ENCODE measurements at places on chromosomes 6 and 20. TPM values are rescaled to one million over a fixed set of nuclear protein-coding genes. Genes with fewer than 3 reads are reported as not detected.

DNA sequence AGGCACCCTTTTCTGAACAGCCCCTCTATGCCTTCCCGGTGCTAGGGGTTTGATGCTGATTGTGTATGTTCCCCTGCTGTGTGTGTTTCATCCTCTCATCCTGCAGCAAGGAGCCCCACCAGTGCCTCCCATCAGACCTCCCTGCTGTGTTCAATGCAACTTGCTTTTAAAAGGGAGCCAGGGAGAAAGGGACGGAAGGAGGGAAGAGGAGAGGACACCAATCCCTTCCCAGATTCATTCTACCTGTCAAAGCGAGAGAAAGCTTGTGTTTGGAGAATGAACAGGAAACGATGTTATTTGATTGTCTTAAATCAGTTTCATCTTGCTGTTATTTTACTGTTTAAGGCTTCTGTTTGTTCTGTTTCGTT is 259.2 kb downstream of the ADGB start:
- no peak for DNase-seq

Gene ZBTB12
- total RNA-seq: 2.0 TPM

Gene LHFPL5
- total RNA-seq: not detected

GRCh38 chr6:37050045-37050853 is 44.8 kb downstream of the FGD2 start:
- DNase-seq: no peak

DNA sequence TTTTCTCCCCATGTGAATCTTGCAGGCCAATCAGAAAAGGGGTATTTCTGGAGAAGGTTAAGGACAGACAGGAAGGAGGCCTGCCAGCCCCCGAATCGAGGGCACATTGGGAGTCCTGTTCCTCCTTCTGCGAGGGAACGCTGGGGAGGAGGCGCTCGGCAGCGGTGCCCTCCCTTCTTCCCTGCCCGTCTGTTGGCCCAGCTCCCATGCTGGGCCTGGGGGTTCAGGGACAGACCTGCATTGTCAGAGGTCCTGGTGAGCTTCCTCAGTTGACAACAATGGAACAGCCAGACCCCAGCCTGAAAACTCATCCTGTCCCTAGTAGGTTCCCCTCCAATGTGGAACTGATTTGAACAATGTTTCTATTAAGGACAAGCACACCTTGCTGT is 15.1 kb upstream of the SYNJ2 start:
- DNase-seq: no peak

DNA sequence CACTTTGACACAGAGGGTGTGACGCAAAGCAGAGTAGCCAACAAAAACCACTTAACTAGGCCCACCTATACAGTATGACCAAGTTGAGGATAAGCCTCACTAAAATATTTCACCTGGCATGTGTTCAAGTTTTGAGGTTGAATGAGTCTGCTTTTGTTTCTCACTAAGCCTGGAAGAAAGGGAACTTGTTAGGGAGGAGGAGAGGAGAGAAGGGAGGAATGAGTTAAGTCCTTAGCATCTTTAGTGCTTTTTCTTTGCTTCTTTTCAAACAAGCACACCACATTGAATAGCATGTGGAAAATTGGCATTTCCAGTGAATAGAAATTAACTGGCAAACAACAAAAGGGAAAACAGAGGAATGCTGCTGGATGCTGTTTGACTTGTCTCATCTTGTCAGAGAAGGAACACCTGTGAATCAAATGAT is 461.9 kb downstream of the GJA1 start:
- DNase-seq: peak; percentile 45

Gene AKAP7
- 11.5 TPM for total RNA-seq

Gene SLC17A4
- not detected for total RNA-seq

Gene TFAP2B
- total RNA-seq: not detected

- peak; percentile 9 for DNase-seq
Measured at GRCh38 chr20:10555393-10555792, 118.4 kb downstream of the JAG1 start.

DNA sequence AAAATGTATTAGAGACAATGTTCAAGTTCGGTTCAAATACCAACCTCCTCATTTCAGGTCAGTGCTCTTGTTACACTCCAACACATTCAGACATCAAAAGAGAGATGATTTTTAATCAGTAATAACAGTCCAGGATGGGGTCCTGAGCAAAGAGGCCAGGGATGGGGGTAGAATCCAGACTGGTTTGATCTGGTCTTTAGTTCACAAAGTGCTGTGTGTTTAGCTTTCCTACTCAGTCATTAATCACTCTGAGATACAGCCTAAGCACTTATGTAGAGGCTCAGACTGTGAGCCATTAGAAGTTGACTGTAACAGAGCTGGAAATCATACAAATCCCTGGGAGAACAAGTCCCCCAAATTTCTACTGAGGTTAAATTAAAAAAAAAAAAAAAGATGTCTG is 241.6 kb downstream of the PTPRK start:
- DNase-seq: no peak

Gene SPDEF
- not detected for total RNA-seq

DNA sequence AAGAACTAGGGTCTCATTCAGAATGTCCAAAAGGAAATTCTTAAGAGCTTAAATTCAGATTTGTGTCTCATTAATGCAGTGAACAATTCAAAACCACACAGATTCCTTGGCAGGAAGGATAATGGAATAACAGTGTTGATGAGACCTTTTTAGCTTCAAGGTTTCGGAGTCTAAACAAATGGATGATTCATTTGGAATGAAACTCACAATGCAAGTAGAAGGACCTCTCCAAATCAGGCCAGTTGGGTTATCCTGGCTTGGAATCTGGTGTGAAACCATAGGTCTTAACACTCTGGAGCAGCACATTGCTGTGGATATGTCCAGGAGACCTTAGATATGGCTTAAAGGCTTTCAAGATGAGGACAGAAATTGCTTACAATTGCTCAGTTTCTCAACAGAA is 44.9 kb downstream of the KCTD20 start:
- DNase-seq: peak; percentile 34

DNA sequence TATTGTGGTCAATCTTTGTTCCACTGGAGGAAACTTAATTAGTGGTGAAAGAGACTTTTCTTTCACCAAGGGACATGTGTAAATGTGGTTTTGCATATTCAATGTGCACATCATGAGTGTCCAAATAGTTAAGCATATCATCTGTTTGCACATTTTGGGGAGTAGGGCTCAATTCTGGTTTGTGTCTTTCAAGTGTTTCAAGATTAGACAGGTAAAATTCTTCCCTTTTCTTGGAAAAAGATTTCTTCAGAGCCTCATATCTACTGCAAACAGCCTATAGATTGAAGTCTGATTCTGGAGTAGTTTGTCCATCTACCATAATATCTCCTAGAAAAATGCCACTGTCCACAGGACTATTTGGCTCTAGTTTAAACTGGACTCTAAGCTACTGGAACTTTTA is 26.9 kb upstream of the DEFB118 start:
- DNase-seq: no peak

DNA sequence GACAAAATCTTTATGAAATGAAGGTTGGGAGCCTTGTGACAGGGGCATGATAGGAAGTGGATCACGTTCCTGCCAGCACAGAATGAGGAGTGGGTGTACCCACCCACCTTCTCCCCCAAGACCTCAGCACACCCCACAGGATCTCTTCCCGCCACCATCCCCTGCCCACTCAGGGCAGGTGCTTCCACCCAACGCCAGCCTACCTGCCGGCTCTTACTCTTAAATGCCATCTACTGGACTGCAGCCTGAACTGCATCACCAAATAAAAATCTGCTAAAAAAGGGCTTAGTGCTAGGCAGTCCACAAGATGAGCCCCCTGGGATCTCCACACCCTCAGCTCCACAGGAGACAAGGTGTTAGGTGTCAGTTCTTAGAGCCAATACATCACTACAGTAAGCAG is 20.6 kb downstream of the DTNBP1 start:
- DNase-seq: no peak

Gene SMLR1
- not detected for total RNA-seq

Gene ZSCAN23
- 0.51 TPM for total RNA-seq

DNA sequence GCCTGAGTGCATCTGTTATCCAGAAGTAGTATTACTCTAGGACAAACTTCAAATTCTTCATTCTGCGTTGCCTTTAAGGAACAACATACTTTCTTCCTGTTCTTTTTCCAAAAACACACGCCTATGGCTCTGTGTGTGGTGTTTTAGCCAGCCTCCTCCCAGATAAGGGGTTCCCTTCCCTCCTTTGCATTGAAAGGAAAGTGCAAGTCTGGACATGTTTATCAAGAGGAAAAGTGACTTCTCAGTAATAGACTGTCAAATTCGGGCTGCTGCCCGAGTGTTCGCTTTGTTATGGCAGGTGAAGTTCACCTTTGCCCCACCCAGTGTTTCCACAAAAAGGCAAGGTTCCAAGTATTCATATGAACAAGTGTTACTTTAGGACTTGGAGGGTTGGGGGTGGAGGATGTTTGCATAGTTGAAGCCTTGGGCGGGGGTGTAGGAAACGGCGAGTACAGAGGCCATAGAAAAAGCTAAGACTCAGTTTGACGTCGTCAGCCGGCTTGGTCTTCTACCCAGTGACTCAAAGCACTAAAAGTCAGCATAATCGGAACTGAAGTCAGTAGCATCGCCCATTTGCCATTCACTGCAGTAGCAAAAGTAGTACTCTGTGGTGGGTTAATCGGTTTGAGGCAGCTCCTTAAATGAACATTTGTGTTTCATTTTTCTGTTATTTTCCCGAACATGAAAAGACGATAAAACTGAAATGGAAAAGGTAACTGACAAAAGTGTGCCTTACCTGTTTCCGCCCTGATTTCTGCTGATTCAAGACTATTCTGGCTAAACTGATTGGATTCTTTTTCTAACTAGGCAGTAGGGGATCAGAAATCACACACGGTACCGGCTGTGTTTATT is 12.5 kb downstream of the PRDM1 start:
- peak; percentile 50 for DNase-seq

Gene RPS21
- total RNA-seq: 1,039 TPM

Data from GM23248 (cell line).